WTC11 (cell line): ENCODE measurements at places on chromosomes 7 and 10. TPM values are rescaled to one million over a fixed set of nuclear protein-coding genes. Genes with fewer than 3 reads are reported as not detected.

DNA sequence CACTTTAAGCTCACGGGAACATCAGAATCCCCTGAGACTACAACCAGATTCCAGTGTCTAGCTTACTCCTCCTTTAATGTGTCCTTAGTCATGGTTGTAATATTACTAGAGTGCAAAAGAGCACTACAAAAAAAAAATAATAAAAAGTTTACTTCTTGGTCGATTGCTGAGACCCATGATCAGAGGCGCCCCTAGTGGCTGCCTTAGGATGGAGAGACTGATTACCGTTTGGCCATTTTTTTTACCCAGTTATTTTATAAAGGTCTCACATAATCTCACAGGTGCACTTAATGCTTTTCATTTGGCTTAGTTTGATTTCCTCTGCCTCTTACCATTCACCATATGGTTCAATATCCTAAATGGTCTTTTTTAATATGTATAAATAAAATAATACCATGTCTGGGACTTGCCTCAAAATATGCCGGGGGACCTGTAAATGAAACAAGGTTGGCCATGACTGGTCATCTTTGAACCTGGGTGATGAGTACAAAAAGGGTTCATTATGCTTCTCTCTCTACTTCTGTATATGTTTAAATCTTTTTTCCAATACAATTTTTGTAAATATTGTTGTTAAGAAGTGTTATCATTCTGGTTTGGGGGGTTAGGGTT is 331.5 kb upstream of the NFE2L3 start:
- no peak overlapping the region for H3K4me3 ChIP-seq
- no peak overlapping the region for H3K27ac ChIP-seq
- peak; percentile 40 for DNase-seq
- peaks cover 17% of the 10 kb centered on the region for H3K4me1 ChIP-seq

- H3K4me3 ChIP-seq, result no peak overlapping the region
- no peaks in the 10 kb centered on the region for H3K4me1 ChIP-seq
- H3K36me3 ChIP-seq, result peaks cover 34% of the 10 kb centered on the region
- no peak overlapping the region for H3K27ac ChIP-seq
- peaks cover 9% of the 10 kb centered on the region; the same call in 1 of the 2 replicates for H3K27me3 ChIP-seq
Measured at GRCh38 chr10:93124580-93125318, 51.1 kb downstream of the CYP26A1 start.

GRCh38 chr10:11864727-11865126 is 41.6 kb downstream of the PROSER2 start:
- no peak overlapping the region for H3K27ac ChIP-seq
- peaks cover 17% of the 10 kb centered on the region for H3K4me1 ChIP-seq
- H3K4me3 ChIP-seq, result no peak overlapping the region
- no peaks in the 10 kb centered on the region for H3K36me3 ChIP-seq

The FGL2 gene
- total RNA-seq, result 0.05 TPM in 1 of 3 replicates, not detected in the others

DNA sequence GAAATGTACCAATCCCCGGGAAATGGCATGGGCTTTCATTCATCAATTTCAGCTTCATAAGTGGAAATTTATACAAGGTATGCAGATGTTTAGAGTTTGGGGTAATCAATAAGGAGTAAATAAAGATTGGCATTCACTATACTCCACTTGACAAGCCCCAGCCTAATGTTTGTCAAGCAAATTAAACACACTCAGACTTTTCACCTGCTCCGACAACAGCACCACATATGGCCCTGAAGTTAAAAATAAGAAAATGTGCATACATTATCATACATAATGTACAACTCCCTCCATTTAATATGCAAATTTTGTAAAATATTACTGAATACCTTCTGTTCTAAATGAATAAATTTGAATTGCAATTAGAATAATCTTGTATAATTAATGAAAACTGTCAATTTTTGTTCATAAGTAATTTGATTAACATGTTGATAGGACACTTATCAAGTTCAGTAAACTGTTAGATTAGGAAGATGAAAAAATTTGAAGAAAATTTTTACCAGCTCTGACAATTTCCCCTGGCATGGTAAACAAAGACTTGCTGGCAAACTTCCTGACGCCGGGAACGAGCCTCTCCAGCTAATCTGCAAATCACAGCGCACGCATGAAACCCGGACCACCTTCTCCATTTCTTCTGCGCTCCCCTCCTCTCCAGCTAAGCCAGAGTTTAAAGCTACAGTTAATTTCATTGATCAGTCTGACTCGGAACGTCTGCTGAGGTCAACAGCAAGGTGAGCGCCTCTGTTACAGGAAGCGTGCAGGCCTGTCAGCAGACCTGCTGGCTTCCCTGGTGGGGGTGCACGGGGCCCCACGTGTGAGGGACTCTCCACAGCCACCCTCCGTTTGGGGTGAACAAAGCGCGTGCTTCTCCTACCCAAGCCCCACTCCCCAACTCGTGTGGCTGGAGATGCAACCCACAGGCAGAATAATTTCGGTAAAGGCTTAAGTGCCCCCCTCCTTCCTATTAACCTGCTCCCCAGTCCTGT is 70.7 kb downstream of the EBF3 start:
- no peaks in the 10 kb centered on the region for H3K36me3 ChIP-seq
- H3K27ac ChIP-seq, result no peak overlapping the region
- H3K4me3 ChIP-seq, result no peak overlapping the region
- no peak for DNase-seq

The ERVW-1 gene
- 0.07 to 0.14 TPM in 2 of 3 replicates, not detected in the other for total RNA-seq

- H3K4me3 ChIP-seq, result no peak overlapping the region
- H3K27ac ChIP-seq, result no peak overlapping the region
- DNase-seq, result no peak
- no peaks in the 10 kb centered on the region for H3K27me3 ChIP-seq
- H3K4me1 ChIP-seq, result peaks cover 23% of the 10 kb centered on the region
Measured at GRCh38 chr10:34240039-34240438, 575.1 kb downstream of the PARD3 start.

The RADIL gene
- 8.6 to 12.1 TPM (median 11.1 TPM) in 3 replicates for total RNA-seq

DNA sequence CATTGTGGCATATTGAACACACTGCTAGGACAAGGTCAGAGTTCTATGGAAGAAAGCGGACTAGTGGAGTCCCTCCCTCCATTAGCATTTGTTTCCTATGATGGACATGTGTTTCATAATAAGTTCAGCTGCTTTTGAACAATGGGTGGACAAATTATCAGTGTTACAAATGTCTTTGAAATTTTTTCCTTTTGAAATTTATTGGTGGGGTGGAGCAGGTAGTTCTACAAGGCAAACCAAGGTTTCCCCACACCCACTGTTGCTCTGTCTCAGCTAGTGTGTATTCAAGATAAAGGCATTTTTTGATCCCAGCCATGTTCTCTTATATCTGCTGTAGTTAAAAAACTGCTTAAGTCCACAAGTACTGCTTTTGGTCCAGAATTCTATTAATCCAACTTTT is 79.9 kb downstream of the MALSU1 start:
- no peak for DNase-seq
- peaks cover 24% of the 10 kb centered on the region for H3K4me1 ChIP-seq
- H3K36me3 ChIP-seq, result peaks cover 23% of the 10 kb centered on the region
- H3K4me3 ChIP-seq, result no peak overlapping the region

GRCh38 chr7:40354711-40355110 is 219.9 kb downstream of the SUGCT start:
- no peaks in the 10 kb centered on the region for H3K36me3 ChIP-seq
- no peaks in the 10 kb centered on the region for H3K27me3 ChIP-seq
- 0 out of 2 replicates have a peak, but pooled peaks cover 3% of the 10 kb centered on the region for H3K4me1 ChIP-seq
- no peak overlapping the region for H3K27ac ChIP-seq
- no peak overlapping the region for H3K4me3 ChIP-seq
- DNase-seq, result no peak

DNA sequence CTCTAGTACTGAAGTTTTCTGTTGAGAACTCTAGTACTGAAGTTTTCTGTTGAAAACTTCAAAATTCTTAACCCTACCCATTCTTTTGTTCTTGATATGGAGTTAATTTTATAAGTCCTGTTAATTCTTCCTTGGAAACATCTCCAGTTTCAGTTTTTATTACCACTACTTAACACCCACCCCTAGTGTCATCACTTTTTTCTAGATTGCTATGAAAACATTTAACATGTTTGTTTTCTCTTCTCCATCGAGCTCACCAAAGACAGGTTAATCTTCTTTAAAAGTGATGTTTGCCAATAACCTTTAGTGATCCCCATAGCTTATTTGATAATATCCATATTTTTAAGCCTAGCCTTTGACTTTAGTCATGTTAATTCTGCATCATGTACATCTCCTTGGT is 147.9 kb downstream of the PPP1R9A start:
- no peak overlapping the region for H3K4me3 ChIP-seq
- DNase-seq, result no peak
- no peak overlapping the region for H3K27ac ChIP-seq
- H3K27me3 ChIP-seq, result no peaks in the 10 kb centered on the region
- peaks cover 10% of the 10 kb centered on the region for H3K4me1 ChIP-seq
- no peaks in the 10 kb centered on the region for H3K36me3 ChIP-seq

GRCh38 chr10:29237786-29238185 is 51.1 kb upstream of the LYZL1 start:
- H3K4me3 ChIP-seq, result no peak overlapping the region
- no peak for DNase-seq
- no peak overlapping the region for H3K27ac ChIP-seq
- H3K36me3 ChIP-seq, result no peaks in the 10 kb centered on the region
- H3K27me3 ChIP-seq, result no peaks in the 10 kb centered on the region
- H3K4me1 ChIP-seq, result peaks cover 2% of the 10 kb centered on the region; the same call in 1 of the 2 replicates

- no peaks in the 10 kb centered on the region for H3K36me3 ChIP-seq
- no peak within 1 kb of the TSS for H3K27ac ChIP-seq
- no peak within 1 kb of the TSS for H3K4me3 ChIP-seq
- no peaks in the 10 kb centered on the region; the same call in 1 of the 2 replicates for H3K27me3 ChIP-seq
Measured at GRCh38 chr7:75813781-75814236, at the start of gene CCL24. Gene CCL24, minus strand, starts transcription at chr7:75813806. Its CDS starts 91 bp downstream, at chr7:75813715.

- no peak overlapping the region for H3K4me3 ChIP-seq
- no peak for DNase-seq
- peaks cover 27% of the 10 kb centered on the region for H3K27me3 ChIP-seq
- H3K4me1 ChIP-seq, result peaks cover 10% of the 10 kb centered on the region
- H3K27ac ChIP-seq, result no peak overlapping the region
- no peaks in the 10 kb centered on the region for H3K36me3 ChIP-seq
Measured at GRCh38 chr10:114096864-114097263, 53.2 kb downstream of the ADRB1 start.

The TRDMT1 gene
- 10.6 to 11.7 TPM (median 11.0 TPM) in 3 replicates for total RNA-seq

The MRLN gene
- total RNA-seq, result not detected in 3 replicates

GRCh38 chr7:29019896-29020295 is 61.8 kb upstream of the TRIL start:
- H3K4me1 ChIP-seq, result no peaks in the 10 kb centered on the region
- no peaks in the 10 kb centered on the region; the same call in 1 of the 2 replicates for H3K27me3 ChIP-seq
- H3K4me3 ChIP-seq, result no peak overlapping the region

- no peak overlapping the region for H3K27ac ChIP-seq
- peaks cover 19% of the 10 kb centered on the region for H3K36me3 ChIP-seq
- no peak overlapping the region for H3K4me3 ChIP-seq
- H3K4me1 ChIP-seq, result peaks cover 54% of the 10 kb centered on the region
Measured at GRCh38 chr10:33106767-33107166, 148.7 kb upstream of the ITGB1 start.

DNA sequence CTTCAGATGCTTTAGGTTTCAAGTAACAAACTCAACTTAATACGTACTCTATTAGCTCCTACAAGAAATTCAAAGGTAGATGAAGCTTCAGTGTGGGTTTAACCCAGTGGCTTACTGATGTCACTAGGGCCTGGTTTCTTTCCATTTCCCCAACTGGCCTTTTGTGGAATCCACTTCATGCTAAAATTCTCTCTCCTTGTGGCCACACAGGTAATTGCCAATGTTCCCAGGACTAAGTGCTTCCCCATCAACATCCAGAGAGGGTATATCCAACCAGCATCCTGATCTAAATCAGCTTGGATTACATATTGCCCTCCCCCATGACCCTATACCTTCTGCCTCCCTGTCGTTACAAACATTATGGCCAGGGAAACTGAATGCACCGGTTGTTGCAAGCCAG is 10.7 kb downstream of the FBXL13 start:
- H3K4me3 ChIP-seq, result no peak overlapping the region
- peaks cover 3% of the 10 kb centered on the region; the same call in 1 of the 2 replicates for H3K27me3 ChIP-seq
- H3K27ac ChIP-seq, result no peak overlapping the region
- H3K4me1 ChIP-seq, result peaks cover 7% of the 10 kb centered on the region; the same call in 1 of the 2 replicates

GRCh38 chr10:102776779-102777456 is 33.2 kb downstream of the WBP1L start:
- DNase-seq, result peak; percentile 66
- no peaks in the 10 kb centered on the region for H3K36me3 ChIP-seq
- H3K4me1 ChIP-seq, result peaks cover 70% of the 10 kb centered on the region
- H3K4me3 ChIP-seq, result peak overlapping the region; percentile 41
- H3K27ac ChIP-seq, result peak overlapping the region; percentile 32
- H3K27me3 ChIP-seq, result no peaks in the 10 kb centered on the region

The FAM3C gene
- 51.2 to 65.7 TPM (median 54.4 TPM) in 3 replicates for total RNA-seq

DNA sequence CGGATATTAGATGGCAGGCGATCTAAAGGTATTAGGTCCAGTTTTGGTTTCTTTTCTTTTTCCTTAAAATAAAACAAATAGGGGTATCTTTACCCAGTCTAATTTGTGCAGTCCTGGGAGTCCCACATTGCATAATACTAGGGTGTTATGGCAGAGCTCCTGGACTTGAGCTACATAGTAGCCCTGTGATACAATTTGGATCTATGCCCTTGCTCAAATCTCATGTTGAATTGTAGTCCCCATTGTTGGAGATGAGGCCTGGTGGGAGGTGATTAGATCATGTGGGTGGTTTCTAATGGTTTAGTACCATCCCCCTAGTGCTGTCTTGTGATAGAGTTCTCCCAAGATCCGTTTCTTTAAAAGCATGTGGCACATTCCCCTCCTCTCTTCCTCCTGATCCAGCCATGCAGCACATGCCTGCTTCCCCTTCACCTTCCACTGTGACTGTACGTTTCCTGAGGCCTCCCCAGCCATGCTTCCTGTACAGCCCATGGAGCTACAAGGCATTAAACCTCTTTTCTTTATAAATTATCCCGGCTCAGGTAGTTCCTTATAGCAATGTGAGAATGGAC is 141.9 kb downstream of the RPS24 start:
- H3K4me3 ChIP-seq, result no peak overlapping the region
- H3K27ac ChIP-seq, result no peak overlapping the region
- H3K36me3 ChIP-seq, result no peaks in the 10 kb centered on the region
- peaks cover 61% of the 10 kb centered on the region for H3K4me1 ChIP-seq

GRCh38 chr10:129697463-129698247 is 230.6 kb downstream of the MGMT start:
- H3K27ac ChIP-seq, result no peak overlapping the region
- no peaks in the 10 kb centered on the region for H3K36me3 ChIP-seq
- DNase-seq, result no peak
- H3K4me1 ChIP-seq, result peaks cover 11% of the 10 kb centered on the region
- H3K4me3 ChIP-seq, result no peak overlapping the region
- no peaks in the 10 kb centered on the region for H3K27me3 ChIP-seq

The CNNM1 gene
- 0.90 to 1.4 TPM (median 1.1 TPM) in 3 replicates for total RNA-seq

- DNase-seq, result no peak
- H3K27ac ChIP-seq, result peak overlapping the region; percentile 23
- H3K4me1 ChIP-seq, result peaks cover 19% of the 10 kb centered on the region
- H3K36me3 ChIP-seq, result peaks cover 80% of the 10 kb centered on the region
- no peaks in the 10 kb centered on the region for H3K27me3 ChIP-seq
Measured at GRCh38 chr7:149205690-149206381, 10.5 kb downstream of the ZNF282 start.

The CPA4 gene
- 0.11 TPM in 2 of 3 replicates, not detected in the other for total RNA-seq

The GPR26 gene
- 0.05 to 0.07 TPM (median 0.07 TPM) in 3 replicates for total RNA-seq

The TRIM50 gene
- total RNA-seq, result 0.15 to 0.16 TPM in 2 of 3 replicates, not detected in the other

The ETV1 gene
- total RNA-seq, result 74.9 to 81.4 TPM (median 76.6 TPM) in 3 replicates

The CCL26 gene
- total RNA-seq, result 9.8 to 19.5 TPM (median 18.5 TPM) in 3 replicates
